ENCODE measurements at places on chromosomes 2 and 18.
A peak's percentile ranks its signal among the peaks of the same experiment; 100 is the strongest.

DNA sequence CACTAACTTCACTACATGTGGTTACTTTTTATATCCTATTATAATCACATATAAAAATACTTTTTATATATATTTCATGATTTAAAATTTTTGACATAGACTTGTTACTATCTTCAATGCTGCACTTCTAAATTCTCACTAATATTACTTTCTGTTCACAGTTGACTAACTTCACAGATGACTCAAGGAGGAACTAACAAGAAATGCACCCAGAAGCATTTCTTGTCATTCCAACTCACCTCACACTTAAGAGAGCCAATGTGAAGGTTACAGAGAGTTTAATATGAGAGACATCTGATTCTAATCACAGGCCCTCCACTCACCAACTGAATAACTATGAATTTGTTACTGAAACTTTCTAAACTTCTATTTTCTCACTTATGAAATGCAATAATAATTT, 399.8 kb upstream of the SLC8A1 start:
- DNase-seq, result no peak

- DNase-seq, result no peak
Measured at GRCh38 chr2:191572319-191572718, 105.6 kb upstream of the NABP1 start.

DNA sequence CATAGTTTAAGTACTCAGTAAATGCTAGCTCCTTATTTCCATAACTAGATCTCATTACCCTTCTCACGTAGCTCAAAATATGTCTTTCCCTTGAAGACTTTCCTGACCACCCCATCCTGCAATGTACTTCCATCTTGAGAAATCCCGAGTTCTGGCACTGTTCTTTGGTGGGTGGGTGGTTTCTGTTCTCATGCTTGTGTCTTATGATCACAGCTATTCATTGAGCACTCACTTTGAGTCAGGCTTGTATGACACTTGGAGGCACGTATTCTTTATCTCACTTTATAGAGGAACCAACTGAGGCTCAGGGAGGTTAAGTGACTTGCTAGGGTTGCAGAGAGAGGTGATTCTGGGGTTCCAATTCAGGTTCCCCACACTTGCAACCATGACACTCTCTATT, 9.0 kb upstream of the CLIP4 start:
- no peak for DNase-seq

GRCh38 chr2:97928591-97928990, 67.2 kb downstream of the TMEM131 start:
- DNase-seq, result no peak

DNA sequence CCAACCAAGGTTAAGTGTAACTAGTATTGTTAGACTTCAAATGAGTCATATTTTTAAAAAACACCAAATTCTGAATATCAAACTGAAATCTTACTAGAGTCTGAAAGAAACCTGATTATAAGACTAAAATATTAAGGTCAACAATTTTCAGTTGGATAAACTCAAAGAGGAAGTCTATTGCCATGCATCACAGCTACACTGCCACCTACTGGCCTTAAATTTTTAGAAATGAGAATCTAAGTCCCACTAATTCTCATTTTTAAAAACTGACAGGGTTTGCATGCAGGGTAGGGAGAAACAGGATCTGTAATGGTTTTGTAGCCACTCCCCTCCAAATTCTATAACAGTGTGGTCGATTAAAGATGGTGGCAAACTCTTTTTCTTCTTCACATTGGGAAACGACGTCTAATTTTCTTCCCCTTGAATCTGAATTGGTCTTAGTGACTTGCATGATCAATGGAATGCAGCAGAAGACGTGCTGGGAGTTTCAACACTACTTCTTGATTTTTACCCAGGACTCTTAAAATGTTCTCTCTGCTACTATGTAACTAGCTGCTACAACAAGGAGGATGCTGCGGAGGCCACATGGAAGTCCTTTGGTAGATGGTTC, 176.1 kb upstream of the SESTD1 start:
- peak; percentile 47 for DNase-seq

GRCh38 chr2:185144159-185144919, 546.0 kb downstream of the ZNF804A start:
- DNase-seq, result peak; percentile 61

- DNase-seq, result no peak
Measured at GRCh38 chr18:28164771-28165483, 12.0 kb downstream of the CDH2 start.

- DNase-seq, result no peak
Measured at GRCh38 chr2:176758426-176758825, 454.2 kb upstream of the HNRNPA3 start.

GRCh38 chr2:109447776-109448175, 166.0 kb downstream of the SEPTIN10 start:
- no peak for DNase-seq

DNA sequence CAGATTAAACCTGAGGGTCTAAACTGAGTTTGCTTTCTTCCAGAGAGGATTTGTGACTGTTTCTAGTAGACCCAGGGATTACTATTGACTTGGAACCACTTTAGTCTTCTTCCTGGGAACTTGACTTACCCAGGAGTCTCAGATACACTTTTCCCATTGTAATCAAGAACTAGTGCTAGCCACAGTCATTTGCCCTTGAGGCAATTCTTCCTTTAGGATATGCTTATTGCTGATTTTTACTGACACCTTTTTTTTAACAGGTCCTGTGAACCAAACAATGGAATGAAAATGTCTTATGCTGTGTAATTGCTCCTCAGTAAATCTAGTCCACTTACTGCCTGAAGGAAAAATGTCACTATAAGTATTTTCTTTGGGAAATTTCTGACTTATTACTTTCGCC, 78.3 kb downstream of the TAF4B start:
- no peak for DNase-seq

DNA sequence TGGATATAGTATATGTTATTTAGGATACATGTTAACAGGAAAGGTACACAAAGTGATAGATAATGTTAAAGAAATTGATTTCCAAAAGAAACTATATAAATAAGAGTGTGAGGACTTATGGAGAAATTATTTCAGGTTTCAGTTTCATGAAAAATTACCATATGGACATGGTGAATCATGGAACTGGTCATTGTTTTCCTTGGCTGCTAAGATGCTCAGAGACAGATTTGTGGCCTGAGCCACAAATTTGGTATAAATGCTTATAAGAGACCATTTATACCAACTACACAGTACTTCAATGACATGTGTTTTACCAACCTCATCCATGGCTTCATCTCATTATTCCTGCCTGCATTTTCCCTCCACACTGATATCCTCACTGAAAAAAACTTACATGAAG, 188.1 kb downstream of the FMNL2 start:
- peak; percentile 87 for DNase-seq

DNA sequence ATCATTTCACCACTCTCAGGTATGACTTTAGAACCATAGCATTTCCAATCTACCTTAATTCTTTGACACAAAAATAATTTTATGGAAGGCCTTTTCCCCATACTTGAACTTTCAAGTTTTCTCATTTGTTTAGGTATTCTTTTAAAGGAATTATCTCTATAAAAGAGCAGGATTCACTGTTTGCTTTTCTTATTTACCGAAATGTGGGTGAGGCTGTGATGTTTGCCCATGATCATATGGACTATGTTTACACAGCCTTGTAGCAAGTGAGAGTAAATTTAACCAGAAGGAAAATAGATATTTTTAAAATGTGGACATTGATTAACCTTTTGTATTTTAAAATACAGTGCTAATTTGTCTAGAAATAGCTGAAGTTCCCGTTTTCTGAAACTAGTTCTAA, 26.3 kb downstream of the CAB39 start:
- DNase-seq, result no peak

GRCh38 chr2:189574793-189575475, 5.7 kb downstream of the SLC40A1 start:
- DNase-seq, result no peak

DNA sequence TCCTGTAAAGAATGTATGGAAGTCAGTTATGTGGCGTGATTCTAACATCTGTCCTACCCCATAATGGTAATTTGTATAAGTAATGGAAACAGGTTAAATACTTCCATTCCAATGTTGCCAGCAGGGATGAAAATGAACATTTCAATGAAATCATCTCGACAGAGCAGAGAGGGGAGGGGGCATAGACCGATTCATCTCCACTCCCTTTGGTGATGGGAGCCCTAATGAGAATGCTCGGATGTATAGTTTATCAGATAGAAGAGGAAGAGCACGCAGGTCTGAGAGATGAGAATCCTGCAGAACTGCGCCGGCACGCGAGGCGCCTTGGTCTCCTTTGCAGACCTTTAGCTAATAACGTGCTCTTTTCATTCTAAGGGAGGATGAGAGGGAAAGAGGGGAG, 61.4 kb downstream of the TSHZ1 start:
- no peak for DNase-seq

DNA sequence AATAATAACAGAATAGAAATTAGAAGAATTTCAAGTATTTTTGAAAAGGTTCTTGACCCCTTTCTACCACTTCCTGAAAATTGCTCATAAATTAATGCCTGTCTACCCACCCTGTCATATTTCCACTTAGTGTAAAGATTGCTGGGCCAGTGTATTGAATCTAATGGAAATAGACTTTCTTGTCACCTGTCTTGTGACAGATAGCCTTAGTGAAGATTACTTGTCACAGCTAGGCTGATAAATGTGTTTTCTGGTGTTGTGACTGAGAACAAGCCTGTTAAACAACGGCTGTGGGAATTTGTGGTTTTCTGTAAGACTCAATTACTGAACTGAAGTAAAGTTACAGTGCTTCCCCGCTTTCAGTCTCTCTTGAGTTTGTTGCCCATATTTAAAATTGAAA, 37.0 kb downstream of the PIK3C3 start:
- peak; percentile 54 for DNase-seq

GRCh38 chr2:21039979-21040467, 3.9 kb downstream of the APOB start:
- no peak for DNase-seq

DNA sequence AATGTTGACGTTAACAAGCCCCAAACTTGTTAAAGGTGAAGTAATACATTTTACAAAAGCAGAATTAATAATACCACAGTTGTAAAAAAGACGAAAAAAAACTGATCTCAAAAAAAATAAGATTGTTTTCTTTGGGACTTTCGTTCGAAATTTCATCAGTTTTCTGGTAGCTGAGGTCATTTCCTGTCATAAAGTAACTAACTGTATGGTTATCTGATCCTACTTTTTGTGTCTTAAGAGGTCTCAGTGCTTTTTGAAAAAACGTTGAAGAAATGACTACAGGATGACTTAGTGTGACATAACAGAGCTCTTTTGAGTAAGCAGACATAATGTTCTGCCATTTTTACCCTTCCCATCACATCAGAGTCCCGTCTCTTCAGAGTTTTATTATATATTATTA, 79.3 kb downstream of the BIRC6 start:
- DNase-seq, result peak; percentile 22

- DNase-seq, result peak; percentile 82
Measured at GRCh38 chr2:223979730-223980396, 22.6 kb downstream of the MRPL44 start.

- DNase-seq, result peak; percentile 67
Measured at GRCh38 chr2:105261061-105261460, 19.5 kb downstream of the GPR45 start.

GRCh38 chr2:73163483-73164367, 38.6 kb upstream of the NOTO start:
- DNase-seq, result peak; percentile 58

GRCh38 chr2:98089941-98090340, 3.0 kb downstream of the VWA3B start:
- DNase-seq, result no peak

All from LHCN-M2 (cell line).